SHP77 treated with DMSO at 0.1 percent for 48 hours (cell line): ENCODE measurements at places on chromosomes 7 and 10.
A peak's percentile ranks its signal among the peaks of the same experiment; 100 is the strongest.

GRCh38 chr7:47704936-47705335 is 123.0 kb upstream of the TNS3 start:
- DNase-seq: no peak

DNA sequence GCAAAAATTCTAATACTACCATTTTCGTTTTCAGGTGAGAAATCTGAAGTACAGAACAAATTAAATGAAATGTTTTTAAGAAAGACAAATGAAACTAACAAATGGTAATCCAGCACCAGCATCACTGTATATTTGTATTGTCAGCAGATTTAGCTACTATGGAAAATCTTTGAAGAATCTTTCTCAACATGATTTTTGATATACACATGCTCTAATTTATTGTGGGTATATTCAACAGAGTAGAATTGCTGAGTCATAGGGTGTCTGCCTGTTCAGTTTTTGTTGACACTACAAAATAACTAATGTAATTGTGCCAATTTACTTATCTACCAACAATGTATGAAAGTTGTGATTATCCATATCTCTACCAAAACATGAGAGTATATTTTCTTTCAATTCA is 437.6 kb downstream of the PCDH15 start:
- DNase-seq: no peak

DNA sequence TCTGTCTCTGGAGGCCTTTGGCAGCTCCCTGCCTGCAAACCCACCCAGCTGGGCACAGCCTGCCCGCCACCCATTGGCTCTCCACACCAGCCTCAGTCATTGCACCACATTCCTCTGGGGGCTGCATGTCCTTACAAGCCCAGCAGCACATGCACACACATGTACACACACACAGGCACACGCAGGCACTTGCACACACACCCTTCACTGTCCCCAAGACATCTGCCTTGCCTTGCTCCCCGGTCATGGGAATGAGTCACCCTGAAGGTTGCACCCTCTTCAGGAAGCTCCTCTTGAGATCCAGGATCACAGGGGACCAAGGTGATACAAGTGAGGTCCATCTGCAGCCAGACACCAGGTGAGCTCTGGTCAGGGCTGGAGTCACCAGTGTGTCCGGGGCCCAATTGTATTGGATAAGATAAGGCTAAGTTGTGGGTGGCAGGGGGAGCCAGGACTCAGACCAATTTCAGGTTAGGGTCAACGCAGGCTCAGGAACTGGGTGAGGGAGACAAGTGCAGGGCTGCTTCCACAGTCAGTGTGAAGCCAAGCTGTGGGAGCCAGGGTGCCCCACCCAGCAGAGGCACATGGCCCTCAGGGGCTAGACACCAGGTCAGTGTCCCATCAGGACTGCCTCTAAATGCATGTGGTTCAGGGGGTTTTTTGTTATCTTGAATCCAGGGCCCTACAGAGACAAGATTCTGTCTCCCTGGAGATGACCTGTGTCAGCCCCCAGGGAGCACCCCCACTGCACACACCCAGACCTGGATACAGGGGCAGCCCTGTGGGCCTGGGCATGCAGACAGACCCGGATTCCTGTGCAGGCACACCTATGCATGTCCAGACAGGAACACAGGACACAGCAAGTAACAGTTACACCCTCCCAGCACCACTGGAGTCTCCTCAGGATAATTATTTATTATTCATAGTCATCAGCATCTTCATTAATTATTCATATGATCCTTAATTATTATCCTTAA is 33.8 kb downstream of the KCNH2 start:
- no peak for DNase-seq

GRCh38 chr10:86290933-86291615 is 75.5 kb downstream of the GRID1 start:
- DNase-seq: no peak

GRCh38 chr7:120994512-120995410 is 6.2 kb downstream of the CPED1 start:
- no peak for DNase-seq

DNA sequence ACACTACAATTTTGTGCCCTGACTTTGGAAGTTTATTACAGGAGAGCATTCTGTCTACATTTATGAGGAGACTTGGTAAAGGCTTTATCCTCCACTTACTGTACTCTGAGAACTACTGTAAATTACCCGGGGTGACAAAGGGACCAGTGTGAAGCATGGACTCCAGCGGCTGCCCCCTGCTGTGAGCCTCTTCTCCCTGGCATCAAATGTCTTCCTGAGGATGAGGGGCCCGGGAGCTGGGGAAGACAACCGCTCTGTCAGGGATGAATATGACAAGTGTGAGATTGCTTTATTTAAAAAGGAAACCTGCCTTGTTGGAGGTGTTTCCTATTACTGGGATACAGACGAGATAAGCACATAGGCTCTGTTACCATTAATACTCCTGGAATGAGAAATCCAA is 714.8 kb downstream of the CCSER2 start:
- DNase-seq: no peak

DNA sequence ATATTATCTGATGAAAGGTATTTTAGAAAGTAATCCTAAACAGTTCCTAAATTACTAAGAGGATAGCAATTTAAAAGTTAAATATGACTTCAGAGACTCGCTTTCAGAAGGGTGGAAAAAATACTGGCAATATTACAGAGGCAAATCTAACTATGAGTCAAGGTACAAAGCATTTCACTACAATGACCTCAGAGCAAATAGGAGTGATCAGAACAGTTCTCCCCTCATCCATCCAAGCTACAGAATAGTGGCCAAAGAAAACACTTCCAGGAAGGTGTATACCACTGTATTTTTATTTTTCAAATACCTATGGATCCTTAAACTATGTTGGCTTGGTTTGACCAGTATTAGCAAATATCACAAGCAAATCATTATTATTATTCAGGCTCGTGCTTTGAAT is 112.8 kb upstream of the ODAD2 start:
- no peak for DNase-seq

GRCh38 chr10:95451150-95451549 is 110.0 kb downstream of the SORBS1 start:
- DNase-seq: no peak

DNA sequence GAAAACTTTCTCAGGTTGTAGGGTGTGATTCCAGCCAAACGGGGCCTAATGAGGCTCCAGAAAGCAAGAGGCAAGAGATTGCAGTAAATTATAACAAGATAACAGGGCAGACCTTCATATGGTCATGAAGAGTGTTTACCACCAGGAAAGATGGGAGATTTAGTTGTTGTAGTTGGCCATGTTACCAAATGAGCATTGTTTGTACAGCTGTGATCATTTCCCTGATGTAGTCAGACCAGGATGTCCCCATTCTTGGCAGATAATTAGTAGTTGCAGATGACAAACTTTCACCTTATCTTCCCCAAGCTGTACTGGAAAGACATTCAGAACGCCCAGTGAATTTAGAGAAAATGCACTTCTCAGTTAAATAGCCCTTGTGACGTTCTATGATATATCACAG is 630.8 kb downstream of the ANKRD7 start:
- peak; percentile 84 for DNase-seq

DNA sequence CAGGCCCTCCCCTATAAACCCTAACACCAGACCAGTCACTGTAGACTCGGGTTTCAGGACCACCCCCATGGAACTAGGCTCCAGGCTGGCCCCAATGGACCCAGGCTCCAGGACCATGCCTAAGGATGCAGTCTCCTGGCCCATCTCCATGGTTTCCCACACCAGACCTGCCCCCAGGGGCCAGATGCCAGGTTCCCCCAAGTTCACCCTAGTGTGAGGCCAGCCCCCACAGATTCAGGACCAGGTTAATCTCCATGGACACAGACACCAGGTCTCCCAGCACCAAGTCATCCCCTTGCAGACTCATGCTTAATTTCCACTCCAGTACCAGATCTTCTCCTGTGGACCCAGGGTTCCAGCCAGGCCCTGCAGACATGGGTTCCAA is 103.8 kb upstream of the LANCL2 start:
- DNase-seq: no peak

GRCh38 chr10:58645416-58646146 is 132.9 kb downstream of the BICC1 start:
- DNase-seq: no peak

GRCh38 chr10:15821046-15821683 is 39.1 kb downstream of the MINDY3 start:
- no peak for DNase-seq

- DNase-seq: no peak
These were observed 68.4 kb upstream of the SRRM3 start for GRCh38 chr7:76133164-76133775.

DNA sequence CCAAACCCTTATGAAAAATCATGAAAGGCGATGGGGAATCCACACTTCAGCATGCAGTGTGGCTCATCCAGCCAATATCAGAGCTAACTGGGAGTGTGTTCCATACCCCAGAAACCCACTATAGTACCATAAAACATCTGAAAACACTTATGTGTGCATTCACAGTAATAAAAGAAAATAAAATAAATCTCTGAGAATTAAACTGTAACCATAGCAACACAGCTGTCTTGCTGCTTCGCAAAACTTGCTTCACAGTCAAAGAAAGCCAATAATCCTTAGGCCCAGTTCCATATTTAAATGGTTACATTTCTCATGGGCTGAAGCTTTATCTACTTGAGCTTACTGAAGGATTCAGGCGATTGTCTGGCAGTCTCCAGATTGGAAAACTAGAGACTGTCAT is 19.9 kb upstream of the POLR1F start:
- no peak for DNase-seq

- DNase-seq: no peak
These were observed 1.8 kb upstream of the ZNF503 start for GRCh38 chr10:75403144-75403938.

DNA sequence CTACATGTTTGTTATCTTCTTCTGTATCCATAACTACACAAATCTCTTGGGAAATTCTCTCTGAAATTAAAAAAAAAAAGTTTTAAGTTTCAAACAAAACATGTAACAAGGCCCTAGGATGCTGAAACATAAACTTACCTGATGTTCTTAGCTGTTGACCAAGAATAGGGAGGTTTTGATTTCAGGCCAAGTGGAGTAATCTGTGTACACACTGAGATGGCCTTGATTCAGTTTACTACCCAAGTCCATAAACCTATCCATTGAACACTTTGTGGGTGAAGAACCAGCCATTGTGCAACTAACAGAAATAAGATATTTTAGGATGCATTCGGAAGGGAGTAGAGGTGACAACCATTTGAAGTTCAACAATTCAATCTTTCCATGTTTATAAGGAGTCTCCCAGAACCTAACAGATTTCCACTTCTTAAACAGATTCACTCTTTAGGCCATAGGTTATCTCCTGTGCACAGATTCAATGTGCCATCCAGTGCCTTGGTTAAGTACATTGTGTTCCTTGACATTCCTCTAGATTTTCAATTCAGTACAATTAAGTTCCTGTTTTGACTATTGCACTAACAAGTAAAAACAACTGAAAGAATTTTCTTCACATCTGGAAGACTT is 143.1 kb downstream of the CRPPA start:
- DNase-seq: no peak

GRCh38 chr7:115116773-115117715 is 195.2 kb downstream of the MDFIC start:
- no peak for DNase-seq

DNA sequence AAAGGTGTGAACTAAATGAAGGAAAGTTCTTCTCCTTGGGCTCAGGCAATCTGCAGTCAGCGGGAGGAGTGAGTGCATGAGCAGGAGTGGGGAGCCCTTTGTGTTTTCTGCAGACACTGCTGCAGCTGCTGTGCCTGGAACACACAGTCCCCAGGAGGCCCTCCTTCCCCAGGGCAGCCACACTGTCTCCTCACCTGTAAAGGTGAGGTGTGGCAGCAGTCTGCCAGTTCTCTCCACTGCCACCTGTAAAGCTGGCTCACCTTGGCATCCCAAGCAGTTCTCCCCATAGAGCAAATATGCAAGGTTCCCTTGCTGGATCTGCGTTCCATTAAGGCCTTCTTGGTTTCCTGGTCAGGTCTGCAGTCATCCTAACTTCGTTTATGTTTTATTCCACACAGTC is 5.2 kb upstream of the VWC2 start:
- DNase-seq: no peak

GRCh38 chr7:70619659-70620058 is 512.3 kb upstream of the GALNT17 start:
- no peak for DNase-seq

DNA sequence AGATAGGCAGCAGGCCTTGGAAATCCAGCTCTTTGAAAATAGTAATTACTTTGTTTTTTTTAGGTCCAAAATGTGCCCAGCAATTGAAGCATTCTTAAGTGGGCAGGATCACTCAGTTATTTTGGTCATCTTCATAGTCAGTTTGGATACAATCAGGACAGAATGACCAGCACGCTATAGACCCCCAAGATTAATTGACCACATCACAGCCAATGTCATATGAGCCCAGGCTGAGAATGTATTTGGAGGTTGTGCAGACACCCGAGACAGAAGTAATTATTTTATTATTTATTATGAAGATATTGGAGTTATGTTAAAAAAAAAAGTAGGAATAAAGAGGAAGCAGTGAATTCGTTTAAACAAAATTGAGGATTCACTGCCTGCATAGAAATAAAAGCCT is 93.3 kb upstream of the PFKP start:
- no peak for DNase-seq

DNA sequence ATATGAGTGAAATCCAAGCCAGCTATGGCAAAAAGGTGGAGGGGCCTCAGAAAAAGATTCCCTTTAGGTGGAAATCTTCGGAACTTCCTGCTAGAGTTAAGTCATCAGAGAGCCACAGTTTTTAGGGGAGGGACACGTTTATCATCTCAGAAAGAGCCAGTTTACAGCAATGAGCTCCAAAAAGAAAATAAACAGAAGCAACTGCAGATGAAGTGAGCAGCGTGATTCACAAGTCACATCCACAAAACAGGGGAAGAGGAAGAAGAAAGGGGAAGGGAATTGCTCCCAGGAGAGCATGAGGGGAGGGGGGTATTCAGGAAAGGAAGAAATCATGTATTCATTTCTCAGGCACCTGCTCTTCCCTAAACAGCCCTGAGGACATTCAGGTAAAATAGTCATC is 156.2 kb upstream of the FOXK1 start:
- DNase-seq: no peak

GRCh38 chr10:62354916-62355315 is 19.3 kb upstream of the ZNF365 start:
- no peak for DNase-seq

DNA sequence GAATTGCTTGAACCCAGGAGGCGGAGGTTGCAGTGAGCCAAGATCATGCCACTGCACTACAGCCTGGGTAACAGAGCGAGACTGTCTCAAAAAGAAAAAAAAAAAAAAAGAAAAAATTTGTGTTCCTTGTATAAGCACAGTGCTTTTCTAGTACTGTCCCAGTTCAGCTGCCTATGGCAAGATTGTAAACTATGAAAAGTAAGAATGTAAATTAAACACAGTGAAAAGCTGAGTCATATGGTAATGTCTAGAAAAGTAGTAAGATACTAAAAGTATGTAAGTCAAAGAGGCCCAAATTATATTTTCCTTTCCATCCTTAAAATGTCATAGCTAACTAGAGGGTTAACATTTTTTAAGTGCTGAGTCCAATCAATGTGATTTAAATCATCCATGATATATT is 42.8 kb downstream of the RBM20 start:
- DNase-seq: no peak
